HuH-7.5 (cell line): ENCODE measurements at places on chromosomes 3 and 15.

- no peak for DNase-seq
Observed at GRCh38 chr3:80769683-80770082, 991.8 kb downstream of the GBE1 start.

GRCh38 chr15:101148881-101149664, 102.8 kb downstream of the CHSY1 start:
- no peak for DNase-seq

GRCh38 chr3:178001670-178002101, 534.5 kb upstream of the KCNMB2 start:
- DNase-seq, result no peak

- no peak for DNase-seq
Observed at GRCh38 chr15:70321172-70321819, 223.6 kb upstream of the TLE3 start.

GRCh38 chr15:73867956-73868355, 5.4 kb upstream of the TBC1D21 start:
- DNase-seq, result no peak

DNA sequence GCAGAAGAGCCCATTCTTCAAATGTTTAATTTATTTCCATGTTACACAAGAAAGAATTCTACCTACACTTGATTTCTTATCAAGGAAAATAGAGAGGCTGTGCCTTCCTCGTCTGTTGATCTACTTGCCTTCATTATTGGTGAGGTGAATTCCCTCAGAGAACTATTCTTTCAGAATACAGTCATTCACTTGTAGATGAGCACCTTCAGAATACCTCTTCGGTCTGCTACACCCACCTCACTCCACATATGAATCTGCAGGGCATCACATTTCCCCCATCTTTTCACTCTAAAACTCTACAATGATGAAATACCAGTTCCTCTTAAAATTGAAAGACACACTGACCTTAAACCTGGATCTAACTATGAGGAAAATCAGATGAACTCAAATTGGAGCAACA, 43.0 kb downstream of the TAFA4 start:
- no peak for DNase-seq

GRCh38 chr3:120506828-120507774, 56.3 kb upstream of the FSTL1 start:
- no peak for DNase-seq

DNA sequence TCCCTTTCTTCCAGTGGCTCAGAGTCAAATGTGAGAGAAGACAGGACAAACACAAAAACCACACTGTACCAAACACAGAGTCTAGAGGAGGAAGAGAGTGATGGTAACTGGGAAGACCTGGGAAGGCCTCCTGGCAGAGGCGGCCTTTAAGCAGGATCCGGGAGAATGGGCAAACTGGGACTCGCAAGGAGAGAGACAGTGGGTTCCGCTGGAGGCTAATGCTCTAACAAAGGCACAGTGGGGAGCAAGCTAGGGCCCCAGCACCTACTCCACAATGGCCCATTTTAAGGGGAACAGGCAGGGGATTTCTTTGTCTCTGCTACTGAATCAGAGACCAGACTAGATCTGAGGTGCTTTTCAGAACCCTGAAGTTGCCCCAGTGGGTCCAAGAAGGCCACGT, 81.4 kb upstream of the HES1 start:
- DNase-seq, result no peak

- no peak for DNase-seq
Observed at GRCh38 chr3:99859825-99860224, 42.2 kb downstream of the CMSS1 start.

GRCh38 chr3:99128235-99128634, 226.7 kb upstream of the DCBLD2 start:
- DNase-seq, result no peak

- DNase-seq, result no peak
Observed at GRCh38 chr3:59422312-59422711, 372.5 kb upstream of the CFAP20DC start.

DNA sequence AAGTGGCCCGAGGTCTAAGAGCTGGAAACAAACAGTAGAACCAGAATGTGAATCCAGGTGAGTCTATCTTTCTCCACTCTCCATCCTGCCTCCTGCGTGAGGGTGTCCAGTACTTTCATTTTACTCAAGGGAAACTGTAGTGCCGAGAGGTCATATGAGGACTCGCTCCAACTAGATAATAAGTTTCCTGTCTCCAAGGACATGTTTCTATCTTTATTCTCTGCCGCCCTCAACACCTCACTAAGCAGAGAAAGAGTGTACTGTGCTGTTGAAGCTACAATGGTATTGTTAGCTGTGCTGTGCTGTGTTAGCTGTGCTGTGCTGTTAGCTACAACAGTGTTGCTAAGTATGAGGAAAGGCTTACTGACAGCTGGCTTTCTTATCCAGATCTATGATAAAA, 137.9 kb upstream of the COL8A1 start:
- DNase-seq, result no peak

DNA sequence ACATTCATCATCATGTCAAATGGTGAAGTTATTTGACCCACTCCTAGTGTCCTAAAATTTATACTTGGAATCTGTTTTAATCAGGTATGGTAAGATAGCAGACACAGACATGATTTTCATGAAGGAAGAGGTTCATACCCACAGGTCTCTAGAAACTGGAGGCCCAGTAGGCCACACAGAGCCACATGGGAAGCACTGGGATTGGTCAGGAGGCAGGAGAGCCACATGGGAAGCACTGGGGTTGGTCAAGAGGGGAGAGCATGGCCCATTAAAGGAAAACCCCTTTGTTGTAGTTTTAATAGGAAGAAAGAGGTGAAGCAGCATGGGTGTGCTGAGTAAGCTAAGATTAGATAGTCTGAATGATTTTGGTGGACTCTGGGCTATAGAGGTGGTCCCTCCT, 356.9 kb downstream of the MFSD1 start:
- DNase-seq, result no peak

- no peak for DNase-seq
Observed at GRCh38 chr3:51686512-51687215, 15.6 kb downstream of the TEX264 start.

- DNase-seq, result no peak
Observed at GRCh38 chr3:120306519-120307455, 21.8 kb upstream of the GPR156 start.

GRCh38 chr3:107578091-107578490, 55.3 kb downstream of the BBX start:
- DNase-seq, result no peak

- peak; percentile 60 for DNase-seq
Observed at GRCh38 chr3:10706156-10706739, 109.8 kb upstream of the SLC6A11 start.

- DNase-seq, result no peak
Observed at GRCh38 chr3:115436767-115437301, 186.5 kb upstream of the GAP43 start.

- DNase-seq, result no peak
Observed at GRCh38 chr3:171879472-171879871, 36.3 kb downstream of the TMEM212 start.

DNA sequence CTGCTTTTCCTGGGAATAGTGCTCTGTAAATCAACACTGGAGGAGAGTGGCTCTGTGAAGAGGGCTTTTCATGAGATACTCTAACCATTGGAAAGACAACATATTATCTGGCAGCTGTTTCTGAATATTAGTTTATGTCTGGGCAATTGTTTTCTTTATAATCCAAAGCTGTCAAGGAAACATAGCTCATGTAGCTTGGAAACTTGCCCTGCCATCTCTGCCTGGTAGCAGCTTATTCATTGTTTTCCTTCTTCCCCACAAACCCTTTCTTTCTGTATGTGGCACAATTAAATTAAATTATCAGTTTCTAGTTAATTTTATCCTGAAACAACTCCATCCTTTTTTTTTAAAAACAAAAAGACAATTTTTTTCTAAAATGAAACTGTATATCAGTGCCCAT, 160.0 kb downstream of the EDEM1 start:
- DNase-seq, result no peak

- DNase-seq, result no peak
Observed at GRCh38 chr3:39108200-39108710, 775 bp downstream of the TTC21A start.

GRCh38 chr3:45546716-45547701, 47.5 kb upstream of the LIMD1 start:
- no peak for DNase-seq

DNA sequence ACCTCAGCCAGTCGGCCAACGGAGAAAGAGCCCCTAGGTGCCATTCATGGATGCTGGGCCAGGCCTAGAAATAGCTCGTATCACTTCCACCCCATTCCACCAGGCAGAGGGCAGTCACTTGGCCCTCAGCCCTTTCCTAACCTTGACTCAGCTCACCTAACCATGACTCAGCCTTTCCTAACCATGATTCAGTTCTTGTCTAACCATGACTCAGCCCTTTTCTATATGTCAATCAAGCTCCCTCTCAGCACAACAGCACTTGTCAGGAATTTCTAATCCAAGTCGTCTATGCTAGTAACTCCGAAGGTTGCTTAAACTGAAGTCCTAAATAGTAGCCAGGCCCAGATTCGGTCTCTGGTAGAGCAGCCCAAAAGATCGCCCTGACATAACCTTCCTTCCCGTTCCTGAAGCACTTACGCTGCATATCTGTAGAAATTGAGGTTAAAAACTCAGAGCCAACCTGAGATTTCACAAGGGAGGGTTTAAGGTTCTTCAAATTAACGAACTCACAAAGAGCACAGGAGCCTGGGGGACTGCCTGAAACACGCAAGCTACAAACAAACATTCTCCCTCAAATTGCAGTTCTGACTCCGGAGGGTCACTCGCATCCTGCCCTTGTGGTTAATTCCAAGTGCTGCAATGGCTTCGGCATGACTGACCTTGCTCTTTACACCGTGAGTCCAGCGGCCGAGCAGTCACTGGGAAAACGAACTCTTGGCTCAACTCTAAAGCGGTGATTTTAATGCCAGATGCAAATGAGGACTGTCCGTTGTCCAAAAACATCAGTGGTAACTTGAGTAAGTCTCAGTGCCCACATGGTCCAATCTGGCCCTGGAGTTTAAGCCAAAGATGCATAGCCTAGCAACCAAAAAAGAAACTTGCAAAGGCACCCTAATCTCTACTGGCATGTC, 99.9 kb downstream of the ADAMTS17 start:
- DNase-seq, result peak; percentile 23

DNA sequence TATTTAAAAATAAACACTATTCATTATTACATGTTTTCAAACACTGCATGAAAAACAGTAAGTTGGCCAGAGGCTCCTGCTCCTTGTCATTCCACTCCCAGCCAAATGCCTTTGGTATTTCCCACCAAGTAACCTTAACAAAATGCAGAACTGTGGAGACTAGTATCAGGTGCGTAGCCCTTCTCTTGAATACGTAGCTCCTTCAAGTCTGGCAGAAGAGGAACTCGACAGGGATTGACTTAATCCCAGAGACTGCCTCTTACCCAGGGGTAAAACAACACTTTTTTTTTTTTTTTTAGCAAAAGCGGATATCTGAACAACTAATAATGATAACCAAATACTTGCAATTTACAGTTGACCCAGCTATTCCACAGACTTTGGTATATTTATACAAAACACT, 738 bp downstream of the COMMD2 start:
- no peak for DNase-seq

- no peak for DNase-seq
Observed at GRCh38 chr3:155519078-155519477, 225.6 kb upstream of the STRIT1 start.

DNA sequence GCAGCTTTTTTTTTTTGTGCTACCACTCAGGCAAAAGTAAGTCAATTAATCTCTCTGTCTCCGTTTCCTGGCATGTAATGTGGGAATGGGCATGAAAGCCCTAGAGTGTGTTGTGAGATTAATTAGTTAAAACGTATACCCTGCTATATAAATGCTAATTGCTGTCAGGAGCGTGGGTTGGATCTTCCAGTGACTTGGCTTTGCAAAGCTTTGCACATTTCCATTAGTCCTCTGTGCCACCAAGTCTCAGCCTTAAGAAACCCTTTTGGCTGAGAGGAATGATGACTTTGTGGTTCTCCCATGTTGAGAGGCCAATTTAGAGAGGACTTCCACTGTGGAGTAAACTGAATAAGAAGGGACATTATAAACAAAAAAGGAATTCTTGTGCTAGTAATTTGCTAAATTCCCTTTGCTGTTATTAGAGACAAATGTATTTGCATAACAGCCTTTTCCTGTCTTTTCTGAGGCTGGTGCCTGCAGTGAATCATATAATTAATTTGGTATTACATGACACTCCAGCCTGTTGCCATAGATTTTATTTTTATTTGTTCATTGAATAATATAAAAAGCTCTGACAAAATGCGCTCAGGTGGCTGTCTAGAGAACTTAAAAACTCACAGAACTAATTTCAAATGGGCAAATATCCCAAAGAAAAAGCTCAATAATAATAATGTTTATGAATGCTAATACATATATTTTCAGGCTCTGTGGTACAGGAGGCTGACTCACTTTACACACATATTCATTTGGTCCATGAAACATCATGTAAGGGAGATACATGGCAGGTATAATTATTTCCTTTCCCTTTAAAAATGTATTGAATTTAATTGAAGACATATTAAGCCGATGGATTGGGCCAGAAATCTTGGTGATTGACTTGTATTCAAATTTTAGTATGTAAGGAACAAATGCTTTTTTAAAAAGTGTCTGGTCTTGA, 82.7 kb downstream of the IL1RAP start:
- DNase-seq, result no peak

- no peak for DNase-seq
Observed at GRCh38 chr15:69384626-69385598, 29.2 kb upstream of the KIF23 start.

GRCh38 chr3:53295410-53295809, 39.6 kb upstream of the TKT start:
- DNase-seq, result no peak

DNA sequence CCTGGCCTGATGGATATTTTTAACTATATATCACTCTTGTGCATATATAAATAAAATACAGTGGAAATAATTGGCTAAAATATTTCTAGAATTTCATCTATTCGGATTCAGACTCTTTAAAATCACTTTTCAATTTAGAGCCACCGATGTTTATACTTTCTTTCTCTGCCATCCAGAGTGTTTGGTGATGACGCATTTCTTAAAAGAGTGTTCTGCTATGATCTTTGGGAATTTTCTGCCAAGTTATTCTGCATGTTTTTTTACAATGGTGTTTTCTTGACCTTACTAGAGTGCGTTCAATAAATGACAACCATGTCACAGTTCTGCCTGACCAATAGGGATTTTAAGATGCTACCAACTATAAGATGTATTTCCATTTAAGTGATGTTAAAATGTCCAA, 30.2 kb downstream of the PPP2R3A start:
- no peak for DNase-seq

DNA sequence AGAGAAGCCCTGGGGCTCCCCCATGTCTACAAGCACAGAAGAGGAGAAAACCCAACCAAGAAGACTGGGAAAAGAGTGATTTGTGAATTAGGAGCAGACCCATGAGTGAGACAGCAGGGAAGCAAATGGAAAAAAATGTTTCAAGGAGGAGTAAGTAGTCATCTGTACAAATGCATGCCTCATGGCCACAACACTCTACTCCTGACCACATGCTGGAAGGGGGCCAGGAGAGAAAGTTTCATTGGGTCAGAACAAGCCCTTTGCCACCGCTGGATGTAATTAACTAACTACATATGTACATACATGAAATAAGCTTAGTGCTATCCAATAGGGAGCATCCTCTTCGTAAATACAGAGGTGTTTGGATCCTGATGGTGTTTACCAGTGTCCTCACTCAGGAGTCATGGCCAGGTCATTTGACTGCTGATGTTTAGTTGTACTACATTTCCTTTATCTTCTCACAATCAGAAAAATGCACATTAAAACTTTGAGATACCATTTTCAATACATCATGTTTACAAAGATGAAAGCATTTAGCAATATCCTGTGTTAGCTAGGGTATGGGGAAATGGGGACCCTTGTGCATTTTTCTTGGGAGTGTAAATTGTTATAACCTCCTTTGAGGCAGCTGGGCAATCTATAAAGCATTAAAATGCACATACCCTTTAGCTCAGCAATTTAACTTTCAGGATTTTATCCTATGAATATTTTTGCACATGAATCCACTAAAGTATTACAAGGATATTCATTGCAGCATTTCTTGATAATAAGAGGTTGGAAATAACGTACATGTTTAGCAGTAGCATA, 27.1 kb downstream of the CLRN1 start:
- no peak for DNase-seq
